CD4-positive, alpha-beta T cell treated with Interleukin-17A for 1 hour (primary cell): ENCODE measurements at places on chromosomes 1 and 21.

- DNase-seq, result no peak
Measured at GRCh38 chr1:198363625-198364151, 176.8 kb downstream of the ATP6V1G3 start.

GRCh38 chr1:39214021-39214713 lies 9.7 kb downstream of the MACF1 start:
- no peak for DNase-seq

DNA sequence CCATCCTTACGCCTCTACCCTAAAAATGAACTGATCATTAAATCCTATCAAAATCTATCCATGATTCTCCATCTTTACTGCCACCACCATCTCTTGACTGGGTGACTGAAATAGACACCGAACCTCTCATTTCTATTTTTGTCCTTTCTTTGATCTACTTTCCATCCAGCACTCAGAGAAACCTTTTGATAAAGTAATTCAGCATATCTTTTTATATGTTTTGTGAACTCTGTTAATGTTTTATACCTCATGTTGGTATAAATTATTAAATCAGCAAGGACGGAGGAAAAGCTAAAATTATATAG lies 13.0 kb downstream of the PCNX2 start:
- DNase-seq, result no peak

DNA sequence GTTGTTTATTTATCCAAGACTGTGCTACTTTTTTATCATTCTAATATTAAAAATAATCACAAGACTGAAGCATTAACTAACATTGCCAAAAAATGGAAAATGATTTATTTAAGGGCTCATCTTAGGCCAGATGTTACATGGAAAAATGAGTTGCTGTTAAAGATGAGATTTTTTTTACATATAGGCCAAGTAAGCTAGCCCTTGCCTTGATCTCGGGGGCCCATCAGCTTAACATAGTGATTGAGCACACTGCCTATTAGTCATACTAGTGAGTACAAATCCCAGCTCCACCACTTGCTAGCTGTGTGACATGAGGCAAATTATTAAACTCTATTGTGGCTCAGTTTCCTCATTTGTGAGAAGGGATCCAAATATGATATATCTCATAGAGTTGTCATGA lies 275.9 kb upstream of the SNX7 start:
- DNase-seq, result no peak

- peak; percentile 13 for DNase-seq
Measured at GRCh38 chr1:243253211-243253925, 1.7 kb downstream of the CEP170 start.

- no peak for DNase-seq
Measured at GRCh38 chr1:240417317-240417716, 194.6 kb downstream of the GREM2 start.

- no peak for DNase-seq
Measured at GRCh38 chr1:246527402-246528088, 20.5 kb upstream of the SMYD3 start.

- DNase-seq, result peak; percentile 36
Measured at GRCh38 chr1:11648732-11649158, 5.5 kb downstream of the FBXO2 start.

- DNase-seq, result peak; percentile 35
Measured at GRCh38 chr1:91885213-91885715, 687 bp downstream of the TGFBR3 start.

GRCh38 chr1:217813031-217813430 lies 181.9 kb downstream of the SPATA17 start:
- no peak for DNase-seq

GRCh38 chr1:232149287-232150201 lies 480.4 kb downstream of the SIPA1L2 start:
- DNase-seq, result no peak

GRCh38 chr1:175313672-175314225 lies 121.2 kb upstream of the KIAA0040 start:
- DNase-seq, result no peak

DNA sequence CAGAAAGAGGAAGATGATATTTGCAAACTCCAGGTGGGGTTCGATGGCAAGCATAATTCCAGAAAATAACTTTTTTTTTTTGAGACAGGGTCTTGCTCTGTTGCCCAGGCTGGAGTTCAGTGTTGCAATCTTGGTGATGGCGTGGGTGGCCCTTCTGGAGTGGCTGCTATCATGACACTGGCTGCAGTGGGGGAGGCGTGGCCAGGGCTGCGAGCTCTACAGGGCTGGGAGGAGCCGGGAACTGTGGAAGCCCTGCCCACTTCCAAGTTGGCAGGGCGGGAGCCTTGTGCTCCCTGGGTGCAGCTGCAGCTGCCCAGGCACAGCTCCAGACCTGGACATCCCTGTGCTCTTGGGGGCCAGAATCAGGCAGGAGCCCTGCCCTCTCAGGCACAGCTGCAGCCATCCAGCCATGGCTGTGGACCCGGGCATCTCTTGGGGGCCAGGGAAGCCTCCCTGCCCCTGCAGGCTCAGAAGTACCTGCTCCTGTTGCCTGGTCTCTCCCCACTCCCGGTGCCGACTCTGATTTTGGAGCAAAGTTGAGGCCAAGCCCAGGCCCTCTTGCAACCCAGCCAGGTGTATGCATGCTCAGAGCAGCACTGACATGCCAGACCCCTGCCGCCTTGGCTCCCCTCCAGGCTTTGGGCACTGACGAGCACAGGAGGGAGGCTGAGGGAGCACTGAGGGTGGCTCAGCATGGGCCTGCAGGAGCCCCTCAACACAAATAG lies 7.2 kb upstream of the BCL10 start:
- DNase-seq, result no peak

- no peak for DNase-seq
Measured at GRCh38 chr1:229056046-229056445, 214.9 kb upstream of the RAB4A start.

GRCh38 chr21:27741736-27742135 lies 774.8 kb upstream of the ADAMTS5 start:
- DNase-seq, result no peak

- DNase-seq, result no peak
Measured at GRCh38 chr21:35314857-35315582, 265.9 kb upstream of the RUNX1 start.

DNA sequence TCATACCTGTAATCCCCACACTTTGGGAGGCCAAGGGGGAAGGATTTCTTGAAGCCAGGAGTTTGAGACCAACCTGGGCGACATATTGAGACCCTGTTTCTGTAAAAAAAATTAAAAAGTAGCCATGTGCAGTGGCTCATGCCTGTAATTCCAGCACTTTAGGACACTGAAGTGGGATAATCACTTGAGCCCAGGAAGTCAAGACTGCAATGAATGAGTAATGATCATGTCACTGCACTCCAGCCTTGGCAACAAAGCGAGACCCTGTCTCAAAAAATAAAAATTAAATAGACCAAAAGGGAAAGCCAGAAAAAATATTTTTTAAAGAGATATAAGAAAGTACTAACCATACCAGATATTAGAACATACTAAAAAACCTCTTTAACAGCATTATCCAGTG lies 44.7 kb upstream of the LYPLAL1 start:
- no peak for DNase-seq

GRCh38 chr1:48878191-48878940 lies 101.7 kb upstream of the BEND5 start:
- no peak for DNase-seq

GRCh38 chr1:22711591-22712501 lies 1.2 kb downstream of the EPHB2 start:
- DNase-seq, result no peak

DNA sequence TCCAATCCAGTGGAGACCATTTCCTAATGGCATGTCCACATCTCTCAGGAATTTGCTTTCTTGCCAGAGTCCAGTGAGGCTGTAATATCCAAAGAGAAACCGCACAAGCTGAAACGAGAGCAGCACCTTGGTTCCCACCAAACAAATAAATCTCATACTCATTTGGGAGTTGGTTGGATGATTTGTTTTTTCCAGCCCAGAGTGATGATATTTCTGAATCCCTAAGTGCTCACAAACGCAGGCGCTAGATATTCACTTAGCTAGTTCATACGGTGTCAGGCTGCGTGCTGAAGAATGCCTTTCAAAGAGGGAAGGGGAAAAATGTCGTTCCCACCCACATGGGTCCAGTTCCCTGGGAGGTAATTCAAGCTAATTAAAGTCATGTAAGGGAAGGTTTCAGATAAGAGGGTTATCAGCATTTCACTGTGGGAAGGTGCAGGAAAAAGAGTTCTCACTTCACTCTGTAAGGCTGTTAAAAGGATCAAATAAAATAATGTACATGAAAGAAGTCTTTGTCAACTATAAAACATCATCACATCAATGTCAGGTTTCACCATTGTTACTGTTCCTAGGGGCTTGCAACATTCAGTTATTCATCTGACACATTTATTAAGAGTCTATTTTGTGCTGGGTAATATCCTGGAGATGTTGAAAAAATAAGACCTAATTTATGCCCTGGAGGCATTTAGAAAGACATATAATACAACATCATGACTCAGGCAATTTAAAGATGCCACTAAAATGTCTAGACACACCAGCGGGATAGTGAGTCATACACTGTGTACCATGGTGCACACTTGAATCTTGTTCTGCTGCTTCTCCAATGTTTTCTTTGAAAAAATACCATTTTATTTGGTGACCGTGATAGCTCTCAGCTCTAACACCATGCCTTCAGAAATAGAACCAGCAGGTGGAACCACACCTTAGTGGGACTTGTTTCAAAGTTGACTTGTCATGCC lies 19.3 kb downstream of the DPT start:
- DNase-seq, result no peak

- DNase-seq, result no peak
Measured at GRCh38 chr1:223426936-223427335, 33.7 kb downstream of the CCDC185 start.

DNA sequence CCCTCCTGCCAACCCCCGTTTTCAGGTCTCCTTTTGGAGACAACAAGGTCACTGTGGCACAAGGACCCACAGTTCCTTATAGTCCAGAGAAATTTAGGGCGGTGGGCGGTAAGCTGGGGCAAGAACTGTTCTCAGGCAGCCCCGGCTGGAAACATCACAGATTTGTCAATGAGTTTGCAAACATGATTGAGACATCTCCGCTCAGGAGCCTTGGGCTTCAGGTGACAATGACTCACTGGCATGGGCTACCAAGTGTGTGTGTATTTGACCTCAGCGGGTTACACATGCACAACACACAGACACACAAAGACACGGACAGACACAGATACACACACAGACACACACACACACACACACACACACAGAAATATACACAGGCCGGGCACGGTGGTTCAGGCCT lies 58.2 kb upstream of the ABCG1 start:
- no peak for DNase-seq

GRCh38 chr1:241918879-241919278 lies 38.7 kb upstream of the BECN2 start:
- no peak for DNase-seq

- DNase-seq, result no peak
Measured at GRCh38 chr1:18480315-18481189, at the start of gene KLHDC7A. KLHDC7A (plus strand) TSS chr1:18480930; CDS start chr1:18480982, 52 bp downstream.

DNA sequence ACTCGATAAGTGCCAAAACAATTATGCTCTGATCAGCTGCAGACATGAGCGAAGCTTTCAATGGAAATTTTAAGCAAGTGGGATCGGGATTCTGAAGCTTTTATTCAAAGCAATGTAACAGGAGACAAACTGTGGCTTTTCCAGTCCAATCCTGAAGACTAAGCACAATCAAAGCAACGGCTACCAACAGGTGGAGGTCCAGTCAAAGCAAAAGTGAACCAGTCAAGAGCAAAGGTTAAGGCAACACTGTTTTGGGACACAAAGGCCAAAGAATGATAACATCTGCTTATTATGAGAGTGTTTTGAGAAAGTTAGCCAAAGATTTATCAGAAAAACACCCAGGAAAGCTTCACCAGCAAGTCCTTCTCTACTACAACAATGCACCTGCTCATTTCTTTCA lies 170.1 kb downstream of the SEC16B start:
- no peak for DNase-seq

GRCh38 chr21:33640697-33641351 lies 717 bp downstream of the CRYZL1 start:
- no peak for DNase-seq

DNA sequence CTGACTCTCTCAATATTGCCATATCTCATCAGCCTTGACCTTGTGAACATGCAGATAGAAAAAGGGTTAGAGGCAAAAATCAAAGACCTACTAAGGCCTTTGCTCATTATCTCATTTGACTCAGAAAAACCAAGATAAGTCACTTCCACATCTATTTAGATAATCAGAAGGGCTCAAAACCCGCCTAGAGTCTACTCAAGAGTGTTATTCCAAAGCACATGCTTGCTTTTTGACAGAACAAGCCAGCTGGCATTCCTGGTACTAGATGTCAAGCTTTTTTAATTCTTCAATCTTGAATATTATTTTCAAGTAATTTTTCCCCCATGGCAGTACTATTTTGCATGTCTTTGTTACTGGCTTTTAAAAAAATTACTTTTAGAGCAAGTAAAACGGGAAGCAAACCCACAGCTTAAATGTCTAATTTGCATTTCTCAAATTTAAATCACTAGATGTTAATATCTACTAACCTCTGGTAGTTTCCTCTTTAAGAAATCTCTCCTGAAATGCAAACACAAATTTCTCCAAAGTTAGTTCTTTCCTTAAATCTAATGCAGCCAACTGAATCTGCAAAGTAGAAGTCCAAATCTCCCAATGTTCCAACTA lies 51.5 kb downstream of the APP start:
- no peak for DNase-seq

DNA sequence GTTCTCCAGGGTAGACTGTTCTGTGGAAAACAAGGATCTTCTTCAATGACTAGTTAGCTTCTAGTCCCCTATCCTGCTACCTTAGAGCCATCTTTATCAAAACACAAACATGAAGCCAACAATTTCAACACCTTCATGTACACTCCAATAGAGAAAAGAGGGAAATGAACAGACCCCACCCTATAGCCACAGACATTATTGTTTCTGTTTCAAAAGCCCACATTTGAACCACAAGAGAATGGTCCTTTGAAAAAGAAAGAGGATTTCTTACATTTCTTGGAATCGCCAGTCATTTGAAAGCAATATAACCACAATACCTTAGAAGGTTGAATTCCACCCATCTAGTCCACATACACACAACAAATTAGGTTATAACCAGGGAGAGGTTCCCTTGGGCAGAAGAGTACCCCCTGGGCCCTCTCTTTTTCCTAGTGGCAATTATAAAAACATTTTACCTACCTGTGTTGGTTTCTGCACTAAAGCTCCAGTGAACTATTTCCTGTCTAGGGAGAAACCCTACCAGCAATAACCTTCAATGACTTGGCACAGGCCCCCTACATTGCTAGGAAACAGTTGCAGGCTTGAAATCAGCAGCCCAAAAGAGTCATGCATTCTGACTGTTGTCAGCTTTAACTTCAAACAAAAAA lies 2.7 kb upstream of the LPGAT1 start:
- DNase-seq, result peak; percentile 30

- no peak for DNase-seq
Measured at GRCh38 chr1:178609015-178609414, 96.1 kb downstream of the TEX35 start.

GRCh38 chr21:27094184-27094948 lies 127.5 kb upstream of the ADAMTS5 start:
- no peak for DNase-seq

GRCh38 chr1:2789164-2789985 lies 12.1 kb downstream of the TTC34 start:
- DNase-seq, result peak; percentile 0

- DNase-seq, result no peak
Measured at GRCh38 chr1:23643736-23644554, 47.7 kb upstream of the RPL11 start.
